Stimulated activated CD4-positive, alpha-beta T cell treated with anti-CD3 and anti-CD28 coated beads, Interleukin-4, amount 100 ng/mL, for 24 hours (primary cell): ENCODE measurements at places on chromosomes 1 and 21.
A peak's percentile ranks its signal among the peaks of the same experiment; 100 is the strongest.

DNA sequence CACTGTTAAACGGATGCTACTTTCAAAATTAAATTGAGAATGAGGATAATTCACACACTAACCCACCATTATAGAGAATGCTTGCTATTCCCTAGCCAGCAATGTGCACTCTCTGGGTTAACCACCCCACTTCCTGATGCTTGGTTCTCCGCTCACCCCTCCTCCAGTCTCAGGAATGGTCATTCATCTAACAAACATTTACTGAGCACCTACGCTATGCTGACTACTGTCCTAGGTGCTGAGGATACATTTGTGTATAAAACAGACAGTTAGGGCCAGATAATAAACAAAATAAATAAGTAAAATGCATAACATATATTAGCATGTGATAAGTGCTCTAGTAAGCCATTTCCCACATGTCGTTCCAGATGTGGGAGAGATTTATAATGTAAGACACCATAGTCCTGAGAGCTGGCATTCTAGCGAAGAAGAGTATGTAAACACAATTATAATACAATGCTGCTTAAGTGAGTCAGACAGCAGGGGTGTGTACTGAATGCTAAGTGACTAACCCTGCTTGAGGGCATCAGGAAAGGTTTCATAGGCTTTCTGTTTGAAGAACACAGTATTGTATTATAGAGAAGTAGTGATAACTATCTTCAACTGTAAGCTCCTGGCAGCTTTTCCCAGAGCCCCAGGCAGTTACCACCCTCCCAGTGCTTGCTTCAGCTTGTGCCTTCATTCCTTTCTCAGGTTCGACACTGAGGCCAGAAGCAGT is 126.7 kb upstream of the CACHD1 start:
- DNase-seq: no peak

DNA sequence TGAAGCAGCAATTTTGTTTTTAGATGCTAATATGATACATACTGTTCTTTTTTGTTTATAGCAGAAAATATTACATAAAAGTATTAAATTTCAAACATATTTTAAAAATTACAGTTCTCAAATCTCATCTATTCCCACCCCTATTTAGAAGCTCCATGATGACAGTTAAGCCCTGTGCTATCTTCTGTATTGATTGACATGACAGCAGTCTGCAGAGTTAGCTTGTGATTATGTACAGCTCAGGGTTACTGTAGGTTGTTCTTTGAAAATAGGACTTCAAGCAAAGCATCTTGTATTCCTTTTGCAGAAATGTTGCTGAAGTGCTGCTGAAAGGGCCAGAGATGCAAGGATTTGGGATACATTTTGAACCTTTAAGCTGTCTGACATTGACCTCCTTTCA is 8.2 kb downstream of the GPSM2 start:
- no peak for DNase-seq

GRCh38 chr1:115980998-115981993 is 5.0 kb downstream of the SLC22A15 start:
- DNase-seq: peak; percentile 10

DNA sequence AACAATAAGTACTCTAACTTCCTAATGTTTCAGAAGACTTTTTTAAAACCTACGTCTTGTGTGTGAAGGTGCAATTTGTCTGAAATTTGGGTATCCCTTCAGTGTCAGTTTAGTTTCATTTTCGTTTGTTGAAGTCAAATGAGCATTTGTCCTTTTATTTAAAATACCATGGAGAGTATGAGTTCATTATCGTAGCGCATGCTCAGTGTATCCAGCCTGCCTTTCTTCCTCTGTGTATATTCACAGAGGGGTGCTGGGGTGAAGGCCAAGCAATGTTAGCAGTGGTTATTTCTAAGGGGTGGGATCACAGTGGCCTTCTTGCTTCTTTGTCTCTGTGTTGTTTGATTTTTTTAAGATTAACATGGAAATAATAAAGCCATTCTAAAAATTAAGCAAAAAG is 43.2 kb downstream of the CNN3 start:
- DNase-seq: peak; percentile 8

GRCh38 chr1:212935387-212935981 is 14.9 kb upstream of the VASH2 start:
- DNase-seq: no peak

DNA sequence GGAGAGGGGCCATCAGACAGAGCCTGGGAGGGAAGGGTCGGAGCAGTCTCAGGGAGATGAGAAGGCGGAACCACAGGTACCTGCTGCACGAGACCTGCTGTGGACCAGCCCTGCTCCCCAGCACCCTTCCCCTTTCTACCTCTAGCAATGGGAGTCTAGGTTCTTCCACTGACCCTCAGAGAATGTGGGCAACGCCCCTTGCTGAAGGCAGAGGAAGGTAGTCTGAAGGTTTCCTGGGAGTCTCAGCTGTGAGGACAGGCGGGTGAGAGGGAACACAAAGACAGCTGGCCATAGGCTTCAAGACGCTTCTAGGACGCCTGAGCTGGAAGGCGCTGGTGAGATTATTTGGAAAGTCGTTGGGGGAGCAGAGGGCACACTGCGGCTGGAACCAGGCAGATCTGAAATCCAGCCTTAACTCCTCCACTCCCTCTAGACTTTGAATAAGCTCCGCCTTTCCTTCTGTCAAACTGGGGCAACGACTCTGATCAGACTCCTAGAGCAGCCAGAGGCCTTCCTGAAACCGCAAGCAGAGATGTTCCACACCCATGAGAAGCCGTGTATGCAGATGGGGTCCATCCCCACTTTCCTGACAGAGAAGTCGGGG is 18.1 kb downstream of the SLC45A3 start:
- no peak for DNase-seq

DNA sequence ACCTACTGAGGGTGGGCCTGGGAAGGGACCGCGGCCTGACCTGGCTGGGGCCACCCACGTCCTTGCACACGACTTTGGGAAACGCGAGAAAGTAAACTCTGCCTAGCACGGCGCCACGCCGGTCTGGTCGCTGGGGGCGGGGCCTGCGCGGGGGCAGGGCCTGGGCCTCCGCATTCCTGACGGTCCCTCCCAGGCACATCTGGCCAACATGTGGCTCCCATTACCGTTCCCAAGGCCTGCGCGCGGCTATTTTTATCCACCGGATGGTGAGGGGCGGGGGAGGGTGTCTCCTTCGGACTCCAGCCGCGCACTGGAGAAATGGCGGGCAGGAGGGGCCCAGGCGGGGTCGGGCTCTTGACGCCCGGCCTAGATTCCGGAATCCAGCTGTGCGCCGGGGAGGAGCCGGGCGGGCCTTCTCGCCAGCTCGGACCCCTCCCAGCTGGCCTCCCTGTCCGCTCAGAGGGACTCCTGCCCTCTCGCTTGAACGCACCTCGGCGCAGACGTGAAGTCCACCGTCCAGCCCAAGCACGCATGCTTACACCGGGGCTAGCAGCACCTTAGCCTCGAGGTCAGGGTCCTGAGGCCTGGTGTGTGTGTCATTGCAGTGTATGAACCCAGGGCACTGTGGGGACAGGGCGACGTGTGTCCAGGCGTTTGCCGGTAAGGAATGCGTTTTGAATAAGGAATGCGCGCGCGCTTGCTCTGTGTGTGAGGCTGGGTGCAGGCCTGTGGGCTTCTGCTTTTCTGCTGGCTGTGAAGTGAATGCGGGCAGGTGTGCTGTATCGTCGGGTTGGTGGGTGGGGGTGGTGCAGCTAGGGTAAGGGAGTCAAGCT is 2.1 kb downstream of the EVA1B start:
- peak; percentile 37 for DNase-seq

- DNase-seq: no peak
Measured at GRCh38 chr1:167171286-167171929, 49.3 kb upstream of the POU2F1 start.

DNA sequence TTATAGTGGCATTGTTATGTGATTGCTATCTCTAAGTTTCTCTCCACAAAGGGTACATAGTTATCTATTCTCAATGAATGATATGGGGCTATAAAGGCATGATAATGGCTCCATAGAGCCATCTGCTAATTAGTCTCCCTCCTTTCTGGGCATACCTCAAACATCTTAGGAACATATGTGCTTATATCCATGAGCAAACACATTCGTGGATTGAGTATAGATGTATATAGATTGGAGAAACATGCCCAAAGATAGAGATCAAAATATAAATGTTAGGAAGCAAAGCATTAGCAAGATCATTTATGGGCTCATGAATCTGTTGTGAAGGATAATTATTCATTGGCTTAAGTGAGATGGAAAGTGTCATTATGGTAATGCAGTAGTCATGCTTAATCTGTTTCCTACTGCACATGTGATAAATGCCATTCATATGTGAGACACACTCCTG is 155.8 kb upstream of the UBE2U start:
- DNase-seq: no peak

DNA sequence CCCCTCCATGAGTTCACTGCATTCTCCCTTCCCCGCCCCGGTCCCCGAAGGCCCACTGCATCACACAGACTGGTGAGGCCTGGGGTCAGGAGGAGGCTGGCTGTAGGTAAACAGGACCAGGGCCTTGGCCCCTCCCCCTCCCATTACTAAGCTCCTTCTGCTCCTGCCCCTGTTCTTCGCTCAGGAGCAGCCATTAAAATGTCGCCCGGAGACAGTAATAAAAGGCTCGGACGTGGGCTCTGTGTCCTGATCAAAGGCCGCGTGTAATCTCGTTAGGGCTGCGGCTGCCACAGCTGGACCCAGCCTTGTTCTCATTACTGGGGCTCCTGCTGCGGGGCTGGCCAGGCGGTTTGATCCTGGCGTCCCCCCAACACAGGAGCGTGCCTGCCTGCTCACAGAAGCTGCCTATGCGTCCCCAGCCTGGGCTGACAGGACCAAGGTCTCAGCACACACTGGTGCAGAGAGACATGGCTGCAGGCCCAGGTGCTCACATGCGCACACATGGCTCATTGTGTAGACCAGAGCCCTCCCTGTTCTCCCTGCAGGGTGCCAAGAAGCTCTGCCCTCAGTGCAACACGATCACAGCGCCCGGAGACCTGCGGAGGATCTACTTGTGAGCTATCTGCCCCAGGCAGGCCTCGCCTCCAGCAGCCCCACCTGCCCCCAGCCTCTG is 24.0 kb downstream of the TMEM53 start:
- DNase-seq: no peak

- no peak for DNase-seq
Measured at GRCh38 chr1:89847191-89847729, 26.4 kb downstream of the LRRC8D start.

DNA sequence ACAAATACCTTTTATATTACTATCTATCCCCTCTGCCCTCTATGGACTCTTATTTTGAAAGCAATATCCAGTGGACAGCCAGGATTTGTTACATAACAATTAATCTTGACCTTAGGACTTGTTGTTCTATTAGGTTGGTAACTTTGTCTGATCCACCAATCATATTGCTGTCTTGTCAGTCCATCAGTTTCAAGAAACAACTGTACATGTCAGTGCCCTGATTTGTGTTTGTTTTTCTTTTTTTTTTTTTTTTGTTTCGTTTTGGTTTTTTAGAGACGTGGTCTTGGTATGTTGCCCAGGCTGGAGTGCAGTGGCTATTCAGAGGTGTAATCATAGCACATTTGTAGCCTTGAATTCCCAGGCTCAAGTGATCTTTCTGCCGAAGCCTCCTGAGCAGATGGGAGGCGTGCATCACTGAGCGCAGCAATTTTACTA is 1.5 kb upstream of the SCP2 start:
- DNase-seq: no peak

- DNase-seq: no peak
Measured at GRCh38 chr1:29236712-29237128, 398 bp downstream of the PTPRU start.

DNA sequence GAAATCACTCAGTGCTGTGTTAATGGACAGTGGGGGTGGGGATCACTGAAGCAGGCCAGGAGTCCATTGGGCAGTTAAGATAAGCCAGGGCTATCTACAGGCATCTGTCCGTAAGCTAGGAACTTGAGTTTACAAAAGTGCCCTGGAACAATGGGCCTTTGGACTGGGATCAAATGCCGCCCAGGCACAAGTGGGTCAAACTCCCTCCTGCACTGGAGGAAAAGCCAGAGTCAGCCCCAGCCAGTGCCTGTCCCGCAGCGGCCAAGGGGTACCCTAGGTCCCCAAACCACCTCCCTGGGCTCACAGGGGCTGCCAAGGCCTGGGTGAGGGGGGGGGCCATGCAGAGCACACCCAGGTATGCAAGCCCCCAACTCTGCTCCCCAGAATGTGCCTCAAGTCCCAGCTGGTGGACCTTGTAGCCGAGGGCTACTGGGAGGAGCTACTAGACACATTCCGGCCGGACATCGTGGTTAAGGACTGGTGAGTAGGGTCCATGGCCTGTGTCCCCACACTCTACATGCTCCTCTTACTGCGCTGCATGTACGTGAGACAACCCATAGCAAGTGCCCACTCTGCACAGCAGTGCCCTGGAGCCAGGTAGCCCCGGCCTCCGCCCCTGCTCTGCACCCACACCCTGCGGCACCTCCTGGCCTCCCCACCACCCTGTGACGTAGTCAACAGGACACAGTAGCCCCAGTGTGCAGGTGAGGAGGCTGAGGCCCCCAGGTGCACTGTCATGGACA is 7.7 kb downstream of the FBXO6 start:
- DNase-seq: no peak

GRCh38 chr1:223771469-223771813 is 59.1 kb downstream of the CAPN2 start:
- DNase-seq: no peak

GRCh38 chr1:89590341-89591080 is 42.4 kb upstream of the LRRC8C start:
- no peak for DNase-seq

DNA sequence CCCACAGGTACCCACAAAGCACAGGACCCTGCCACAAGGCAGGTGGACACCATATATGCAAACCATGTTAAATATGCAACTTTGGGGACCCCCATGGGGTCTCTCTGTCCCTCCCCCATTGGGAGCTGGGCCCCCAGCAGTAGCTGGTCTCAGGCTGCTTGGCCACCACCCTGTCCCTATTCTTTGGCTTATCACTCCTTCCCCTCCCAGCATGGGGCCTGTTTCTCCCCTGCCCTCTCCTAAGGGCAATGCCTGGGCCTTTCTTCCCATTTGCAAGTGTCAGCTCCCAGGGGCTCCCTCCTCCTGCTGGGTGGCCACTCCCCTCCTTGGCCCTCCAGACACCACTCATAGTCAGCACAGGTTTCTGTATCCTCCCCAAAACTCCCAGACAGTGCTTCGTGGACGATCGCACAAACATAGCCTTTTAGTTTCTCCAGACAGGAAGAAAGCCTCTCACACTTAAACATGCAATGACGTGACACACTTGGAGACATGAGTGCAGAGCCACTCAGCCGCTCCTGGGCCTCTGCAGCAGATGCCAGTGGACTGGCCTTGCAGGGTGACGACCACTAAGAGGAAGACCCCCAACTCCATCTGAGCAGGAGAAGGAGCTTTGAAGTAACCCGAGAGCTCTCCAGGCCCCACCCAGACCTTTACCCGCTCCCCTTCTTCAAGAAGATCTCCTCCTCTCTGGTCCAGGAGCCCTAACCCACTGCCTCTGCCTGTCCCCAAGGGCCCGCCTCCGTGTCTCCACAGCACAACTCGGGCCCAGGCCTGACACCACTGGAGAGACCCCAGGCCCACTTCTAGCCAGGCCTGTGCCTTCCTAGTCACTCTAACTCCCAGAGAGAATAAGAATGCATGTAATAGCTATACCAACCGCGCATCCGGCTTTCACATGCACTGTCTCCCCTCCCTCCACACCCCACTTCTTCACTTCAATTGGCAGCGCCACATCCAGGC is 22.9 kb downstream of the CITED4 start:
- no peak for DNase-seq

GRCh38 chr1:65229201-65229600 is 80.1 kb upstream of the DNAJC6 start:
- no peak for DNase-seq

GRCh38 chr1:25051906-25052305 is 121.8 kb upstream of the RUNX3 start:
- DNase-seq: no peak

GRCh38 chr1:215526147-215526845 is 40.8 kb upstream of the KCTD3 start:
- no peak for DNase-seq
